ENCODE measurements at places on chromosomes 6 and 20.

DNA sequence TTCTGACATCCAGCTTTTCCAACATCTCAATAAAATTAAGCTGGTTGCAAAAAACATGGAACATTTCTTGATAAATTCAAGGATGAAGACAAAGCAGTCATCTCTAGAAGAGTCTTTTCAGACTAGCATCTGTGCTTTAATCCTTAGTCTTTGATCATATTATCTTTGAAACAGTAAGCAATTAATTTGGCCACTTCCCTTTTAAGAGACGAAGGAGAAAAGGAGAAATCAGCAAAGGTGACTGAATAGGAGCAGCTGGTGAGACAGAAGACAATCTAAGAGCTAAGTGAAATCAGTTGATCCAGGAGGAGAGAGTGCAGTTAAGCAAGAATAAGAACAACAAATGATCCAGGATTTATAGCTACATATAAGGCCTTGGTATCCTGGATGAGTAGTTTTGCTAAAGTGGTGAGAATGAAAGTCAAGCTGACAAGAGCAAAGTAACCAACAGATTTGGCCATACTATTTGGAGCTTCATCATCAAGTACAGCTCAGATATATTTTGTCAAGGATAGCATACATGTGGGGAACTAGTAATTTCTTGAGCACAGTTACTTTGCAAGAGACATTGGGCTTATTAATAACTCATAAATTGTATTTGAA lies 215.5 kb downstream of the ADGB start:
- DNase-seq: no peak

DNA sequence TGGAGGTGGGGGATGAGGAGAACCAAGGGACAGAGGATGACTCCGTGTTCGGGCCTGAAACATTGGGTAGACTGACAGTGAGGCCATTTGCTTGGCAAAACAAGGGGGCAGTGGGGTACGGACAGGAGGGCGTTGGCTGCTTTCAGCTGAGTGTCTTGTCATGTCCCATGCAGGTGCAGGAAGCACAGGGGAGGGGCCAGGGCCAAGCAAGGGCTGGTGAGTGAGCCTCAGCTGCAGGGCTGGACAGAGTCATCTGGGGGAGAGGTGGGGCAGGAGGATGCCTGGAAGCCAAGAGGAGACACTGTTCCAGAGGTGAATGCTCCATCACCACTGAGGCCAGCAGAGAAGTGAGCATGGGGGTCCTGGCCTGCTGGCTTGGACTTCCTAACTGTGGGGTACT lies 78.4 kb downstream of the ERMARD start:
- DNase-seq: no peak

GRCh38 chr6:100269189-100269588 lies 195.5 kb downstream of the SIM1 start:
- DNase-seq: no peak

DNA sequence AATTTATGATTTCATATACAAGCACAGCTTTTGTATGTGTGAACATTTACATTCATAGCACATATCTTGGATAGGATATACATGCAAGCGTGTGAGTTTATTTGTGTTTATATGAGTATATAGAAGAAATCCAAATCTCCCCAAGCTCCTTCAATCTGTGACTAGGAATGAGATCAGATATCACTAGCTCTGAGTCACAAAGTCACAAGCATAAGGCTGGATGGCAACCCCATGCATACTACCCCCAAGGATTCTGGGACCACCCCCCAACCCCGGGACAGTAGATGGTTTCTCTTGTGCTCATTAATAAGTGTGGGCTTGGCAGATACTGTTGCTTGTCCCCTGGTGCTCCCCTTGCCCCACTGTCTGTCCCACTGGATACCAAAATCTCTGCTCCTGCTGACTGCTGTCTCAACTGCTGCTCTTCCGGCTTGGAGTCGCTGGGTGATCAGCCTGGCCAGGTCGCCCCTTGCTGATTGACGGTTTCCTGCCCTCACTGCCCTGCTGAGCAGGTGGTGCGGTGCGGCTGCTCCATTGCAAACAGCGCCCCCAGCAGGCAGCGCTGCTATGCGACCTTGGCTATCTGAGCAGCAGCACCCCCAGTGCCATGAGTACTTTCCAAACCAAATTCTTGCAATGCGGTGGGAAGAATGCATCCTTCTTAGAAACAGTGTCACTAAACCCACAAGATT lies 279.4 kb downstream of the CD83 start:
- no peak for DNase-seq

DNA sequence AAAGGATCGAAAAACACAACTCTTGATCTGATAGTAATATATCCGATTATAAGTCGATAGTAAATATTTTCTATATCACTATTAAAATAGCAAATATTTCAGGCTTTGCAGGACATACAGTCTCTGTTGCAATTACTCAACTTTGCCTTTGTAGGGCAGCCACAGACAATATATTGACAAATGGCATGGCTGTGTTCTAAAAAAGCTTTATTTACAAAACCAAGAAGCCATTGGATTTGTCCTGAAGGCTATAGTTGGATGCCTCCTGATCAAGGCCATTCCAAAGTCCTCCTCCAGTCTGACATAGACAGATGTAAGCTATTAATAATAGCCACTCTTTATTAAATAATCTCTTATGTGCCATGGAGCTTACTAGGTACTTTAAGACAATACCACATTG lies 5.9 kb downstream of the OCSTAMP start:
- no peak for DNase-seq

GRCh38 chr20:38985060-38985459 lies 22.9 kb downstream of the DHX35 start:
- no peak for DNase-seq

- DNase-seq: no peak
Measured at GRCh38 chr6:154395316-154395715, 38.7 kb upstream of the IPCEF1 start.
